OCI-LY7 (cell line): ENCODE measurements at places on chromosomes 3 and 15. TPM values are rescaled to one million over a fixed set of nuclear protein-coding genes. Genes with fewer than 3 reads are reported as not detected.
A peak's percentile ranks its signal among the peaks of the same experiment; 100 is the strongest.

GRCh38 chr3:110384601-110385000, 687.0 kb upstream of the NECTIN3 start:
- DNase-seq: no peak

- DNase-seq: no peak
Measured at GRCh38 chr3:124812291-124813265, 74.6 kb downstream of the ITGB5 start.

- DNase-seq: no peak
Measured at GRCh38 chr15:87129916-87130315, 1050.2 kb downstream of the AGBL1 start.

DNA sequence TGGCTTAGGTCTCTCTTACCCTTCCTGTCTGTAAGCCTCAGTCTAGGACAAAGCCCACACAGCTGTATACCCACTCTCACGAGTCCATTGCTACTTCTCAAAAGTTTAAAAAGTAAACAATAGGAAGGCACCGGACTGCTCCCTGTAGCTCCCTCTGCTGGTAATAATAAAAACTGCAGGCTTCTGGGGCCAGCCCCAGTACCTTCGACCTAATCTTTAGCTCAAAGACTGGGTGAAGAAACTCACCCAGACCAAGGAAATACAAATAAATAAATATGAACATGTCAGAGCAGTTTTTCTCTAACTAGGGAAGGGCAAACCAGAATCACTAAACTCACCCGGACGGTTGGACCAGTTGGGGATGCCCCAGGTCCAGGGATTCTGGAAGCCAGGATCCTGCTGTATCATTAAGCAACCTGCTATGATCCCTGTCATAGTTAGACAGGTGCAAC, 5.0 kb downstream of the FAM219B start:
- DNase-seq: peak; percentile 72

- no peak for DNase-seq
Measured at GRCh38 chr3:105847452-105847851, 21.4 kb downstream of the CBLB start.

- no peak for DNase-seq
Measured at GRCh38 chr15:82901114-82901805, 51.3 kb downstream of the HOMER2 start.

GRCh38 chr3:23028294-23028693, 174.8 kb upstream of the UBE2E2 start:
- DNase-seq: no peak

- DNase-seq: no peak
Measured at GRCh38 chr3:64410226-64410625, 185.0 kb upstream of the PRICKLE2 start.

DNA sequence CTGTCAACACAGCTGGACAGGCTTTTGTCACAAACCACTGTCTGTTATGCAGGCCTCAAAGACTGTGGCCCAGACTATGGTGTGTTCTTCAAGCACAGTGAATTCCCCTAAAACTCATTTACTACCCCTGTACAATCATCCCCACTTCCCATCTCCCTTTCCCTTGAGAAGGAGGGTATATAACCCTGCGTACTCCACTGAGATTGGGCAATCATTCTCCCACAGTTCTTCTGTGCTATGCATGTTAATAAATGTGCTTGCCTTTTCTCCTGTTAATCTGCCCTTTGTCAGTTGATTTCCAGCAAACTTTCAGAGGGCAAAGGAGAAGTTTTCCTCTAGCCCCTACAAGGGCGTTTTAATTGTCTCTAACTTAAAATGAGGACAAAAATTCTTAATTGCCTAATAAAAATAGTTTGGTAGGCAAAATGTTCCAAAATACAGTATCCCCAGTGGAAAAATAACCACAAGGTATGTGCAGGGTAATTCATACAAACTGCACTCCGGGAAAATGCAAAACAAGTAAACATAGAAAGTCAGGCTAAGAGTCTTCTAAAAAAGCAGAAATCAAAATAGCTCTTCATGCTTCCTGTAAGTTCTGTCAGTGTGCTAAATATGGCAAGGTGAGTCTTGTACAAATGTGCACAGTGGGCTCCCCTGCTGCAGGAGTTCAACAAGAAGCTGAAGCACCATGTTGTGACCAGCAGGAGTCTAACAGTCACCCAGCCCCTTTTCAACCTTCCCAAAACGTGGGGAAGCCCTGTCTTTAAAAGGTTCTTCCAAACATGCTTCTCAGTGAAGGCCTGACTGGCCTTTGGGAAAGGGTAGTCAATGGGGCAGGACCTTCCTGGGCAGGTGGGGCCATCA, 10.2 kb downstream of the ATP10A start:
- peak; percentile 79 for DNase-seq

- no peak for DNase-seq
Measured at GRCh38 chr3:11240496-11240895, 31.7 kb upstream of the ATG7 start.

- peak; percentile 66 for DNase-seq
Measured at GRCh38 chr15:45572617-45573016, 14.6 kb upstream of the BLOC1S6 start.

- no peak for DNase-seq
Measured at GRCh38 chr3:24100696-24101402, 155.8 kb downstream of the NR1D2 start.

DNA sequence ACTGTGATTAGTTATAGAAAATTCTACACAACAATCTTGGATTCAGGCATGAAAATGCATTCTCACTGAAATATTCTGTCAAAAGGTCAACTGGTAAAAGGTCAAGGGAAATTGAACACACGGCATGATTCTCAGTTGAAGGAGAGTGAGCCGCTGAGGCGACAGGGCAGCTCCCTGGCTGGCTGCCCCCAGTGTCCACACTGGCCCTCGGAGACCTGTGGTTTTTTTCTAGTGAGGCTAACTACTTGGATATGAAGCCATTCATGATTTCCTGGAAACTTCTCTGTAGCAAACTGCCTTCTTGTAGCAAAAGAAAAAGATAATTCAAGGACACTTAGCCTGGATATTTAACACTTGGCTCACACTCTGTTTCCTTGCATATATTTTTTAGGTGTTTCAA, 37.2 kb downstream of the AADACL2 start:
- no peak for DNase-seq

DNA sequence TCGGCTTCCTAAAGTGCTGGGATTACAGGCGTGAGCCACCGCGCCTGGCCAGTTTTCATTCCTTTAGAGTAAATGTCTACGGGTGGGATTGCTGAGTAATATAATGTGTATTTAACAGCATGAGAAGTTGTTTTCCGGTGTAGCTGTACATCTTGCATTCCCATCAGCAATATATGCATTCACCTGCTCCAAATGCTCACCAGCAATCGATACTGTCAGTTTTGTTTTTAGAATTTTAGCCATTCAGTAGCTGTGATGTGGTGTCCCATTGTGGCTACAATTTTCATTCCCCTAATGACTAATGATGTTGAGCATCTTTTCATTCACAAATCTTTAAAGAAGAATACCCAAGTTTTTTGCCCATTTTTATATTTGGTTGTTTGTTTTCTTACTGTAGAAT, 134.8 kb upstream of the RGMA start:
- DNase-seq: no peak

DNA sequence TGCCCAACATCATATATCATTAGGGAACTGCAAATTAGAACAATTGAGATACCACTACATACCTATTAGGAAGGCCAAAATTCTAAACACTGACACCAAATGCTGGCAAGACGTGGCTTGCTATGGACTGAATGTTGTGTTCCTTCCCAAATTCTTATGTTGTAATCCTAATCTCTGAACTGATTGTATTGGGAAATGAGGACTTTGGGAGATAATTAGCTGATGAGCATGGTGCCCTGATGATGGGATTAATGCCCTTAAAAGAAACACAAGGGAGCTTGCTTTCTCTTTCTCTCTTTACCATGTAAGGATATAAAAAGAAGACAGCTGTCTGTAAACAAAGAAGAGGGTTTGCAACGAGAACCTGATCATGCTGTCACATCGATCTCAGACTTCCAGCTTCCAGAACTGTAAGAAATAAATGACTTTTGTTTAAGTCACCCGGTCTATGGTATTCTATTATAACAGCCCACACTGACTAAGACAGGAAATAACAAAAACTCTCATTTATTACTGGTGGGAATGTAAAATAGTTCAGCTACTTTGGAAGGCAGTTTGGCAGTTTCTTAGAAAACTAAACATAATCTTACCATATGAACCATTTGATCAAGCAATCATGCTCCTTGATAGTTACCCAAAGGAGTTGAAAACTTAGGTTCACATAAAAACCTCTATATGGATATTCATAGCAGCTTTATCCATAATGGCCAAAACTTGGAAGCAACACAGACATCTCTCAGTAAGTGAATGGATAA, 458.3 kb upstream of the CBLB start:
- DNase-seq: no peak

DNA sequence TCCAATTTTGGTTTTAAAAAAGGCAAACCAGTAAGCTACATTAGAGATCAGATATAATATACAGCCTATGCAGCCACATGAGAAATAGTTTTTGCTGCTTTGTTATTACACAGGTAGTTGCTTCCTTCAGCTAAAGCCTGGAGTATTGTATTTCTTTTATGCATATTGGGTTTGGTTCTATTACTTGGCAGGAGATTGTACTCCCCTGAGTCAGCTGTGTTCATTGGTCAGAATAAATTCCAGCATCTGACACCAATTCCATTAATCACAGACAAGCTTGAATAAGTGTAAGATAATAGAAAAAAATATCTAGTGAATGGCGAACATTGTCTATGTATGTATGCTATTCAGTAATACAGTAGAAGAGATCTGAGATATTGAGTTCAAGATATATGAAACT, 26.1 kb upstream of the ZCWPW2 start:
- no peak for DNase-seq

- DNase-seq: no peak
Measured at GRCh38 chr15:79674124-79674465, 222.7 kb downstream of the MTHFS start.

- no peak for DNase-seq
Measured at GRCh38 chr3:62757045-62757444, 118.2 kb downstream of the CADPS start.

DNA sequence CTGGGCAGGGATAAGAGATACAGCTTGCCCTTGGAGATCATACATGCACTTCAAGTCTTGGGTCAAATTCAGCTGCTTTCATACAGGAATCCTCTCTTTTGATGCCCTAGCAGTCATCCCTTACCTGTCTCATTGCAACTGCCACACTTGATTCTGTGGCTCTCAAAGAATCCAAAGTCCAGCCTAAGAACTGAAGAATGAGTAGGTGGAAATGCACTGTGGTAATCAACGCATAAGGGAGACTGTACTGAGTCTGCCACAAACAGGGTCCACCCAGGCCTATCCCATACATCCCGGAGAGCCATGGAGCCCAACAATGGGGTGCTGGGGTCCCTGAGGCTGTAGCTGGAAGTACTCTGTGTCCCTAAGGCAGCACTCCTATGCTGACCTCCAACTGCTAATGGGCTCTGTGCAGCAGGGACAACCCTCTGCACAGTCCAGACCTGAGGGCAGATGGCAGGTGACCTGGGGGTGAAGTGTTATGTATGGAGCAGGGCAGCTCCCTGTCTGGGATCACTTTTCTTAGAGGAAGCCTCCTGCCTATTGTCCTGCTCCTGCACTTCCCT, 1.7 kb upstream of the VPS18 start:
- DNase-seq: no peak

GRCh38 chr15:43249699-43250203, 17.0 kb downstream of the TGM5 start:
- no peak for DNase-seq

- DNase-seq: no peak
Measured at GRCh38 chr3:63386568-63386967, 108.5 kb downstream of the SYNPR start.

DNA sequence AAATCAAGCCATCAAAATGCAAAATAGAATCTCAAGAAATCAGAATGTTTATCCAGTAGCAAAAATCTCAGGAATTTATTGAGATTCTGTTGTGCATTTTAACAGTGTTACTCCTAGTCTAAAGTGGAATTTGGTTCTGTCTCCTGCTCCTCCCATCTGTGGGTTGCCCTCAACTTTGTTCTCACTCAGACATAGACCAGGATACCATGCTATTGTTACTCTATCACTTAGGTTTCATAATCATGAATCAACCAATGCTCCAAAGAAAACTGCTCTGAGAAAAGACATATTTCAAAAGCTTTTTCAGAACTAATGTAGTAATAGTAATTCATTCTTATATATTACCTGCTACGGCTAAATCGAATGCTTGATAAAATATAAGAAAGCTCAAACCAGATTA, 274.7 kb downstream of the RBMS3 start:
- DNase-seq: no peak

- peak; percentile 28 for DNase-seq
Measured at GRCh38 chr3:37912052-37912733, 50.5 kb downstream of the CTDSPL start.

DNA sequence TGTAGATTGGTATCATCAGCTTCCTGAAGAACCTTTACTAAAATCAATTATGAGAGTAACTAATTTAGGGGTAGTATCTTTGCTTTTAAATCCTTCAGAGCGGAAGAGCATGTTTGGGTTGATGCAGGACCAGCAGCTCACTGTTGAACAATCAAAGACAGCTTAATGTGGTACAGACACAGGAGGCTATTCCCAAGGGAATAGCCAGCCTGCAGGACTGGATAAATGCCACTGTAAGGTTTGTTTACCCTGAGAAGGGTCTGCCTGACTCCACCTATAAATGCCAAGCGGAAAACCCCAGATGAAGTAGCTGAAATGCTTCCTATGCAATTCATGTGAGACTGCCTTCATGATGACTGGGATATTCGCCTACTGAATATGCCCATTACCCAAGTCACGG, 16.0 kb upstream of the STAC start:
- no peak for DNase-seq

DNA sequence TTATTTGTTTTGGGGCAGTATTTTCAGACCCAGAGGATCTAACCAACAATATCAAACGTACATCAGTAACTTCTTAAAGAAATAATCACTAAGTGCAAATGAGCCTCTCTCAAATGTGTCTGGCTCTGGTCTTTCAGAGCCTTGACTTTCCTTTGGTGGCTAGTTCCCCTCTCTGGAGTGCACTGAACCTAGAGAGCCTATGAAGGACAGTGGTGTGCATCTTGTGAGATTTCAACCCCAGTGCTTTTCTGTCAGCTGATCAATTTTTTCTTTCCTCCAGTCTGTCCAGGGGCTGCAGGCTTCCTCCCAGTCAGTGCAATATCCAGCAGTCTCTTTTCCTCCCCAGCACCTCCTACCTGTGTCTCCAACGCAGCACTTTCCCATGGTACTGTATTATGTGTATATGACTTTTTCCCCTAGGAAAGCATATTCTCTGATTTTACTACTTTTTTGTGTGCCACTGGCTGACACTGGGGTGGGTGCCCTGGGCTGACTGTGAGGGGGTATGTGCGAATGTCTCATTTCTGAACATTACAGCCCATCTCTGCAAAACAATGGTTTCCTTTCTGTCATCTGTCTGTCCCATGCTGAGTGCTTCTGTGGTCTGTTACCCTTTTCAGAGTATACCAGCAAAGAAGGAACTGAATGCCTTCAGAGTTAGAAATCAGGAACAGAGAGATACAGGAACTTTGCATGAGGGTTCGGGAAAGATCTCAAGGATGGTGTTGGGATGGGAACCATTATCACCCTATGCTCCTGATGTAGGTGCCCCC, 98.8 kb downstream of the ARPP21 start:
- DNase-seq: no peak

Gene GPR149
- total RNA-seq: not detected in 2 replicates

Gene KCNH8
- 0.59 and 1.1 TPM in 2 replicates for total RNA-seq

Gene SLC51A
- total RNA-seq: not detected in 2 replicates

Gene TNFAIP8L3
- total RNA-seq: not detected in 2 replicates

Gene FRMD4B
- total RNA-seq: not detected in 2 replicates

Gene GCNT3
- not detected in 2 replicates for total RNA-seq

Gene ASB14
- total RNA-seq: not detected in 2 replicates
